Heart left ventricle (tissue), 16 donors: ENCODE measurements at places on chromosomes 13 and 19. TPM values are rescaled to one million over a fixed set of nuclear protein-coding genes. Genes with fewer than 3 reads are reported as not detected.

- no peak for DNase-seq
- H3K36me3 ChIP-seq = no peaks in the 10 kb centered on the region
- no peak overlapping the region for H3K4me3 ChIP-seq
- H3K4me1 ChIP-seq = no peaks in the 10 kb centered on the region
- H3K27me3 ChIP-seq = no peaks in the 10 kb centered on the region
- H3K27ac ChIP-seq = no peak overlapping the region
Observed at GRCh38 chr13:98285852-98286594, 109.0 kb upstream of the RNF113B start.

- no peaks in the 10 kb centered on the region for H3K36me3 ChIP-seq
- DNase-seq = no peak
- H3K4me3 ChIP-seq = no peak overlapping the region
- no peak overlapping the region for H3K27ac ChIP-seq
- H3K27me3 ChIP-seq = no peaks in the 10 kb centered on the region
Observed at GRCh38 chr13:100537486-100537885, 51.1 kb downstream of the GGACT start.

- peak; percentile 60 for DNase-seq
- H3K36me3 ChIP-seq = peaks cover 45% of the 10 kb centered on the region
- no peaks in the 10 kb centered on the region for H3K27me3 ChIP-seq
- H3K27ac ChIP-seq = peak overlapping the region; percentile 76
- peaks cover 55% of the 10 kb centered on the region for H3K4me1 ChIP-seq
- no peak overlapping the region for H3K4me3 ChIP-seq
Observed at GRCh38 chr19:41321600-41322270, 11.8 kb downstream of the CCDC97 start.

GRCh38 chr13:22517544-22517943 lies 663.2 kb upstream of the SGCG start:
- no peak overlapping the region for H3K4me3 ChIP-seq
- H3K27ac ChIP-seq = no peak overlapping the region
- DNase-seq = no peak

TMEM190 gene
- total RNA-seq = not detected
